ENCODE measurements at places on chromosomes 7 and 10. TPM values are rescaled to one million over a fixed set of nuclear protein-coding genes. Genes with fewer than 3 reads are reported as not detected.

The CTAGE4 gene
- 2.7 TPM for polyA plus RNA-seq

- H3K4me3 ChIP-seq = no peak overlapping the region
- no peak for DNase-seq
- no peaks in the 10 kb centered on the region for H3K36me3 ChIP-seq
- no peaks in the 10 kb centered on the region for H3K4me1 ChIP-seq
- H3K27ac ChIP-seq = no peak overlapping the region
These were observed 189.8 kb downstream of the CTNNA3 start for GRCh38 chr10:67506083-67506756.

The PDSS1 gene
- 3.1 TPM for polyA plus RNA-seq

The TRUB1 gene
- 2.5 TPM for polyA plus RNA-seq

The FGL2 gene
- 2.4 TPM for polyA plus RNA-seq

The SEMA3D gene
- 0.19 TPM for polyA plus RNA-seq

GRCh38 chr10:1536341-1536740 is 201.0 kb downstream of the ADARB2 start:
- no peaks in the 10 kb centered on the region for H3K27me3 ChIP-seq
- H3K4me1 ChIP-seq = no peaks in the 10 kb centered on the region
- no peaks in the 10 kb centered on the region for H3K36me3 ChIP-seq
- H3K27ac ChIP-seq = no peak overlapping the region
- DNase-seq = no peak
- no peak overlapping the region for H3K4me3 ChIP-seq

- no peaks in the 10 kb centered on the region for H3K27me3 ChIP-seq
- H3K4me1 ChIP-seq = no peaks in the 10 kb centered on the region
- no peak for DNase-seq
These were observed 53.6 kb downstream of the TMEM130 start for GRCh38 chr7:98816241-98816640.

DNA sequence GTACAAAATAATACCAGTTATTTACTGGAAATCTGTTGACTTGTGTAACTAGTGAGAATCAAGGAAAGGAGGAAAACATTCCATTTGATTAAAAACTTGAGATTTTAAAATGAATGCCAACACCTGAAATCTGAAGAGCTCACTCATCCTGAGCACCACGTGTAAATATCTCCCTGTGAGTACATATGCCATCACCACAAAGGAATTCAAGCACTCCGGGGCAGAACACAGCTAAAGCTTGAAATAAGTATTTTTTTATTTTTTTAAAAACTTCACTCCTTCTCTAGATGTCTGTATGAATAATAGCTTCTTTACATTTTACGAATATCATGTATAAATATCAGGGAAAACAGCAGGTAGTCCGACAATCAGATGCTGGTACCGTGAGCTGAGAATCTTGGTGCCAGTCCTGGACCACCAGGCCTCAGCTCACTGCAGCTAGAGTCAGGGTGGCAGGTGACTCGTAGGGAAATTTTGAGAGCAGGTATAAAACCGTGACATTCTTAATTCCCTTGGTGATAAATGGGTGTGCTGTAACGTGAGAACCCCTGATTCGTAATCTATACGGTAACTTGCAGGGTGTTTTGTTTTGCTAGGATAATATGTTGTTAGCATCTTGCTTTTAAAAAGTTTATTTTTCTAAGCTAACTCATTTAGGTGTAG is 12.7 kb downstream of the LMTK2 start:
- H3K4me3 ChIP-seq = no peak overlapping the region
- peaks cover 6% of the 10 kb centered on the region for H3K4me1 ChIP-seq
- H3K36me3 ChIP-seq = no peaks in the 10 kb centered on the region

GRCh38 chr7:83655951-83656556 is 7.1 kb upstream of the SEMA3E start:
- no peaks in the 10 kb centered on the region for H3K36me3 ChIP-seq
- no peaks in the 10 kb centered on the region for H3K27me3 ChIP-seq
- no peaks in the 10 kb centered on the region for H3K4me1 ChIP-seq
- DNase-seq = no peak

The PTPRZ1 gene
- polyA plus RNA-seq = 1.1 TPM

The CALHM1 gene
- polyA plus RNA-seq = not detected

GRCh38 chr7:94848531-94848930 is 58.9 kb upstream of the PPP1R9A start:
- H3K27me3 ChIP-seq = no peaks in the 10 kb centered on the region
- no peak for DNase-seq
- no peak overlapping the region for H3K4me3 ChIP-seq
- H3K4me1 ChIP-seq = no peaks in the 10 kb centered on the region
- H3K36me3 ChIP-seq = no peaks in the 10 kb centered on the region

The LRIT1 gene
- polyA plus RNA-seq = not detected

DNA sequence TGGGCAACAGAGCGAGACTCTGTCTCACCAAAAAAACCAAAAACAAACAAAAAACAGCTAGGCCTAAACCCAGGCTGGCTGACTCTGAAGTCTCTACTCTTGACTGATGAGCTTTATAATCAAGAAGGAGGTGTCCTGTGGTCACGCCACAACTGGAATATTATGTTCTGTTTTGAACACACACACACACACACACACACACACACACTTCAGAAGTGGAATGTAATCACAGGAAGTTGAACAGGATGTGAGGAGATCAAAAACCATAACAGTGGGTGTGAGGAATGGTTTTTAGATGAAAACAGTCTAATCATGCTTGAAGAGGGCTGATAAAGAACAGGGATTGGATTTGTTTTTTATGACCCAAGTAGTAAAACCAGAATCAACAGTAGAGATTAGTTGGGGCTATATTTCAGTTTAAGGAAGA is 51.1 kb upstream of the IL6 start:
- H3K36me3 ChIP-seq = no peaks in the 10 kb centered on the region
- H3K4me1 ChIP-seq = no peaks in the 10 kb centered on the region
- H3K27me3 ChIP-seq = no peaks in the 10 kb centered on the region
- no peak overlapping the region for H3K27ac ChIP-seq
- H3K4me3 ChIP-seq = no peak overlapping the region

DNA sequence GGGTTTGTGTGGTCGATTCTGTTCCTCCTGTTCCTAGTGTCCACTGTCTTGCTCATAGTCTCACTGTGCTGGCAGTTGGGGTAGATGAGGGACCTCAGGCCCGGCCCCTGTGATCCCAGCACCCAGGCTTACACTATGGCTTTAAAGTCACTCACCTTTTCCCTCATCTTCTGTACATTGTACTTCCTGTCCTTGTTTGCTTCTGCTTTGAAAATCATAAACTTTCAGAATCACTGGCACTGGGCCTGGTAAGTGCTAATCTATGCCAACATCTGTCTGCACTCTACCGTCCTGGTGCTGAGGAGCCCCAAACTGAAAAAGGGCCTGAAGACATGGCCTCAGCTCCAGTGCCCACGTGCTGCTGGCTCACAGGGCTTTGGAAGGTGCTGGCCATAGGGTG is 5.7 kb upstream of the TAS2R60 start:
- no peak overlapping the region for H3K27ac ChIP-seq
- H3K4me1 ChIP-seq = no peaks in the 10 kb centered on the region
- DNase-seq = no peak
- H3K27me3 ChIP-seq = no peaks in the 10 kb centered on the region
- H3K4me3 ChIP-seq = no peak overlapping the region
- no peaks in the 10 kb centered on the region for H3K36me3 ChIP-seq

The TMEM184A gene
- polyA plus RNA-seq = 29.0 TPM

- no peak overlapping the region for H3K27ac ChIP-seq
- no peaks in the 10 kb centered on the region for H3K4me1 ChIP-seq
- no peak for DNase-seq
These were observed 194.3 kb downstream of the SORCS3 start for GRCh38 chr10:104835422-104835821.

DNA sequence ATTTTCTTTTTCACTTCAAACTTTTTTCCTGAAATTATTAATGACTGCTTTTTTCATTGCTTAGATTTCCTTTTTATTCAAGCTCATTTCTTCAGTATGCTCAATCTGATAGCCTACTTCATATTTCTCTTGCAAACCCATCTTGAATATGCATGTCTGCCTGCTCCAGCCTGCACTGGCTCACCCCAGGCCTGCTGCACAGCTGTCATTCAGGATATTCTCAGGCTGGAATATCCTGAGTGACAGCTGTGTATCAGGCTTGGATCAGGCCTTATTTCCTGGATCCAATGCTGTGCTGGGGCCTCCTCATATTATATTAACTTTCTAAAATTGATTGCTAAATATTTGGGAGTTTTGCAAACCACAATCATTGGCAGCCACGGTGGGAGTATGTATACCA is 120.2 kb upstream of the TNS3 start:
- H3K4me1 ChIP-seq = no peaks in the 10 kb centered on the region
- no peak overlapping the region for H3K27ac ChIP-seq
- DNase-seq = no peak
- no peak overlapping the region for H3K4me3 ChIP-seq

DNA sequence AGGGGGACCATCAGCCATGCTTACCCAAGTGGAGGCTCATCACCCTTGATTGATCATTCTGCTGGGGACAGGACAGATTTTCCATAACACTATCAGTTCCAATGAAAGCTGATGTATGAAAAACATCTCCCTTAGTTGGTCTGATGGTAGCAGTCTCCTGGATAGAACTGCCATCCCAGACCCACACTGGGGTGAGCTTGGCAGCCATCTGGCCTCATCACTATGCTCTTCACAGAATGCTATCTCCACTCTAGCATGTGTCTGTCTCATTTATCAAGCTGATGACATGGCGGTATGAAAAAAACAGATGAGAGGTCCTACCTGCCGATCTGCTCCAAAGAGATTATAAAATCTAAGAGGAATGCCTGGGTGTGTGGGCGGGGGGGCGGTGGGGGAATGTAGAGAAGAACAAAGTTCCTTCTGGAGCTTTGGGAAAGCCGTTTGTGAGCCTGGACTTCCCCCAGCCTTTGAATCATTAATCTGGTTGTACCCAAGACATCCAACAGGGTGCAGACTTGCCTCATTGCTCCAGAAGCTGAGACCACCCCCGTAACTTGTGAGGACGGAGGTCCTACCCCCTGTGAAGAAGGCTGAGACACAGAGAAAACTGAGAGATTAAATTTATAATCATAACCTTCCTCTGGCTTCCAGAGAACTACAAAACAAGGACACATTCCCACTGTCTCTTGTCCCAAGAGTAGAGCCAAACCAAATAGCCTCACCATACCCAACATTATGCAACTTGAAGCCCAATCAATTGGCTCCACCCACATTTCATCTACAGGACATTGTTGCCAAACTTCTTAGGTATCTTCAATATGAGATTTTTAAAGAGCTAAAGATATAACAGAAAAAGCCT is 340.8 kb downstream of the KCNMA1 start:
- H3K27ac ChIP-seq = no peak overlapping the region
- no peak for DNase-seq
- no peaks in the 10 kb centered on the region for H3K27me3 ChIP-seq
- no peaks in the 10 kb centered on the region for H3K36me3 ChIP-seq

- peak overlapping the region; percentile 94 for H3K27ac ChIP-seq
- no peaks in the 10 kb centered on the region for H3K36me3 ChIP-seq
- DNase-seq = peak; percentile 66
- peaks cover 26% of the 10 kb centered on the region for H3K4me1 ChIP-seq
- H3K27me3 ChIP-seq = no peaks in the 10 kb centered on the region
These were observed 918 bp downstream of the PWWP2B start for GRCh38 chr10:132397671-132398565.

DNA sequence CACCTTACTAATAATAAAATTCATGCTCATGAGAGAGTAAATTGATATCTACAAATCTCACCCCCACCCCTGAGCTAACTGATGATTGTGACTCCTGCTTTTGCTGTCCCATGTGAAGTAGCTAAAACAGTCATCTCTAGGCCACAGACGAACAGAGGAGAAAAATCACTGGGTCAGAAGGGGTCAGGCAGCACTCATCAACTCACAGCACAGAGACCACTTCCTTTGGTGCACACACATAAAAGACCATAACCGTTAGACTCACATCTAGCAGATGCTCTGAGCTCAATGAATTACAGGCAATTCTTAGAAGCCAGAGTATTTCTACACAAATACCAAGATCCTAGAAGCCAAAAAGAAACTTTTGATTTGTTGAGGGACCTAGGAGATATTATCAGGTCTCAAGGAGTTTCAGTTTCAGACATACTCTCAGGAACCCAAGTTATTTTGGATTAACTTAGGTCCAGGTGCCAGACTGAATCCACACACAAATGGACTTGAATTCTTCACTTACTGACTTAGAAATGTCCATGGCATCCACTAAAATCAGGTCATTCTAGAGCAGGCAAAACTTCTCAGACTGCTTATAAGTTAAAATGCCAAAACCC is 65.0 kb upstream of the TES start:
- no peaks in the 10 kb centered on the region for H3K27me3 ChIP-seq
- H3K4me1 ChIP-seq = no peaks in the 10 kb centered on the region
- DNase-seq = no peak

The HDAC9 gene
- 4.8 TPM for polyA plus RNA-seq

- H3K4me3 ChIP-seq = no peak overlapping the region
- no peaks in the 10 kb centered on the region for H3K27me3 ChIP-seq
- no peaks in the 10 kb centered on the region for H3K4me1 ChIP-seq
- H3K27ac ChIP-seq = no peak overlapping the region
- no peak for DNase-seq
These were observed 33.8 kb downstream of the SLC26A4 start for GRCh38 chr7:107694386-107694785.

The COL17A1 gene
- polyA plus RNA-seq = 0.42 TPM

The ARMC3 gene
- polyA plus RNA-seq = not detected

The CPED1 gene
- 0.61 TPM for polyA plus RNA-seq

Data from pancreas (tissue), 10 donors.